GM13977 (cell line): ENCODE measurements at places on chromosomes 4 and X.

- DNase-seq = peak; percentile 58
These were observed at the start of gene TRPC3 for GRCh38 chr4:121951521-121952110. Gene TRPC3 (minus strand): TSS chr4:121952060. CDS start chr4:121951680, 380 bp downstream.

DNA sequence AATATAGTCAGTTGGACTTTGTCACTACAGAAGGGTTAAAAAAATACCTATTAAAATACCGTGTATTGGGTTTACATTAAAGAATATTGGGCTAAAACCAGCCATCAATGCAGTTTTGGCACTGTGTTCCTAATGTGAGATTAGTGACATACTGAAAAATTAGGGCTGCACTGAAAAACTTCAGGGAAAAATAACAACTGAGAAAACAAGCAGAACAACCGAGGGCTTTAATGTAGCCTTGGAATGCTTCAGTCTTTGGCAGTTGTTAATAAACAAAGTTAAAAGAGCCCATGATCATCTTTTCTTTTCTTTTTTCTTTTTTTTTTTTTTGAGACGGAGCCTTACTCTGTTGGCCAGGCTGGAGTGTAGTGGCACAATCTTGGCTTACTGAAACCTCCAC lies 12.4 kb downstream of the STAG2 start:
- no peak for DNase-seq

DNA sequence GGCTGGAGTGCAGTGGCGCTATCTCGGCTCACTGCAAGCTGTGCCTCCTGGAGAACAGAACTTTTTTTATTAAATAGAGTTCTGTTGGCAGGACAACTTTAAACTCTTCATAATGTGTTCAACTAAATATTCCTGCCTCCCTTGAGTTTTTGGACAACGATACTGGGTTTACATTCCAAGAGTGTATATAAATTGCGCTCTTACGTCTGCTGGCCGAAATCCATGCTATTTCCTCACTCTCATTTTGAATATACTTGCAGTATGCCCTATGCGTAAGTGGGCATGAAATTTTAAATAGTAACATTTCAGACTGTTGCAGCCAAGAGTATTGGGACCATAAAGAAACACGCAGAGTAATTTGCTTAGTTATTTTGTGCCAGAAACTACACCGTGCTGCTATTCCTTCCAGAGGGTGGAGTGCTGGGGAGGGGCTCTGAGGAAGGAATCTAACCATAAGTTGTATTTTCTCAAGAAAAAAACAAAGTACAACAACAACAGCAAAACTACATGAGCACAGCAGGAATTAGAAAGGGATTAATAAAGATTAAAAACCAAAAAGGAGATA lies 480.0 kb downstream of the NLGN4X start:
- DNase-seq = no peak

DNA sequence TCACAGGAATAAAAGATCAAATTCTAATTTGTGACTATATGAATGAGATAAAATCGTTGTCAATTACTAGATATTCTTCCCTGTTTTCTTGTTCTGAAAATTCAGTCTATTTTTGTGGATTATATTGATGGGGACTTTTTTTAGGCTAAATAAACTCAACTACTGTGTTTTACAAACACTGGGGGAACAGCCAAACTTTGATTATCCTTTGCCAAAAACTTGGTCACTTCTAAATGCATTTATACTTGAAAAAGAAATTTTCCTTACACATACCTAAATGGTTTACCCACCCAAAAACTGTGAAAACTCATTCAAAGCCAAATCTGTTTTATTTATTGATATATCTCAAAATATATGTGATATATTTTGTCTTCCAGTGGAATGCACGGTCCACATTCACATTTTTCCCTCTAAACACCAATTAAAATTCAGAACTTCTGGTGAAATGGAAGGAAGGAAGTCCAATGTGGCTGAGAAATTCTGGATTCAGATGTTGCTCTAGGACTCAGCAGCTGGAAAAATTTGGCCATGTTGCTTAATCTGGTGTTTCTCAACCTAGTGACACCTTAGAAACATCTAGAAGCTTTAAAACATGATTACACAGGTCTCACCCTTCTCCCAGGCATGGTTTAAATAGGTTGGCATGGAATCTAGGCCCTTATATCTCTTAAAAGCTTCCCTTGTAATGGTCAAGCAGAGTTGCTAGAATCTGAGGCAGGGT lies 28.6 kb upstream of the ARHGAP24 start:
- DNase-seq = no peak

GRCh38 chrX:30246769-30247489 lies at the start of gene MAGEB1:
Gene MAGEB1 (plus strand): TSS chrX:30247146. CDS start chrX:30250494, 3,348 bp downstream.
- no peak for DNase-seq

DNA sequence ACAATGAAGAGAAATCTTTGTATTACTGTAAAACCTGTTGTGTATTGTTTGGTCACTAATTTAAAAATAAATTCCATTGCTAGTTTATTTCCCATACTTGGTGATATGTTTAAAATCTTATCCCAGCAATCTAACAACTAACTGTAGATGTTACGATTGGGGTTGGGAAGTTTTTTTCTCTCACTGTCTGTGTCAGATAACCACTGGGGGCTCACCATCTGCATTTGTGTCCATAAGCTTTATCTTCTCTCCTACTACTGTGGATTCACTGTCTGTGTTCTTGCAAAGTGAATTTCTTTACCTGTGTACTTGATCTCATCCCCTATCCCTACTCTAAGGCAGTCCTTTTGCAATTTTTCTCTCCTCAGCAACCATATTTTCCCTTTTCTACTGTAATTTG lies 81.3 kb downstream of the STIM2 start:
- DNase-seq = no peak

DNA sequence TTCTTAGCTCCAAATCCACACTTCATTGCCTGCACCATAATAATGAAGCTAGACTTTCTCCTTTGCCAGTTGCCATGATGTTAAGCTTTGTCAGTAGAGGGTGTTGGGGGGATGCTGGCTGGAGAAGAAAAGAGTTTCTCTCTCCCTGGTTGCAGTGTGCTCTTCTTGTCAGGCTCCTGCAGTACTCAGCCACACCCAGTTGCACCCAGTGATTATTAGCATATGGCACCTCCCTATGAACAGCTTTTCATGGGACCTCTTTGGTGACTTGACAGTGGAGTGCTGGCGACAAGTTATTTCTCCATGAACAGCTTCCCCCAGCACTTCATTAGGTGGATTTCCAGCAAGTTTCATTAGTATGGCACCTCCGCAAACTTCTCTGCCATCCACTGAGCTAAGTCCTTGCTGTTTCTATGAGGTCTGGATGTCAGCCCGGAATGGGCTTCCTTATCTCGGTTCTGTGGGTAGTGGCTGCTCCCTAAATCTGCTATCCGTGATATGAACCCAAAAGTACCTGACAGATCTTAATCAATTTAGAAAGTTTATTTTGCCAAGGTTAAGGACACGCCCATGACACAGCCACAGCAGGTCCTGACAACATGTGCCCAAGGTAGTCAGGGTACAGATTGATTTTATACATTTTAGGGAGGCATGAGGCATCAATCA lies 18.8 kb upstream of the OTUD4 start:
- DNase-seq = no peak

DNA sequence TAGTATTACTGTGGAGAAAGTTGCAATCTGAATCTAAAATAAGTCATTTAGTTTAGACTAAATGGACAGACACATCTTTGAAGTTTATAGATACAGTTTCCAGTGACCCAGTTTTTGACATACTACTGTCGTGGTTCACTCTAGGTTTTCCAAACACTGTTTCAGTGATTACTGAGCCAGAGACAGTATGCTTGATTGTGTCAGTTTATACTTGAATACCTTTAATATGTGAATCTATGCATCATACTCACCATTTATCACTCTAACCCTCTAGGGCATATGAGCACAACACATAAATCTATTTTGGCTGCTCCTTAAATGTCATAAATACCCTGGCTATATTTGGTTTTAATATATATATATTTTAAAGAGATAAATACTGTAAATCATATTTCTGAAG lies 173.5 kb downstream of the GRID2 start:
- DNase-seq = no peak

- no peak for DNase-seq
These were observed 106.0 kb upstream of the GRXCR1 start for GRCh38 chr4:42786350-42787078.

DNA sequence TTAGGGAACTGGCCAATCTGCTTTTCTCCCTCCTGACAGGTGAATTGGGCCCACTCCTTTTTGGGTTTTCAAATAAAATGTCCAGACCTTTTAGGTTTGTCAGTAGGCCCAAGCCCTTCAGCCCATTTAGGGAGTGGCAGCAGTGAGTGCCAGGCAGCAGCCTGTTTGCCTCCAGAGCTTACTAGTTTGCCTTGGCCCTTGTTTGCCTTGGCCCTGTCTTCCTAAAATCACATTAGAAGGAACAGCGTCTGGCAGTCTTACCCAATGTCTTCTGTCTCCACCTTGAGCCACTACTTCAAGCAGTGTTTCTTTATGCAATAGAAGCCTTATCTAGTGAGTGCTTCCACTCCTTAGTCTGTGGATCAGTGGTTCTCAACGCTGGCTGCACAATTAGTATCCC lies 117.1 kb downstream of the TMEM164 start:
- DNase-seq = no peak

GRCh38 chr4:87657525-87657924 lies 7.4 kb downstream of the DMP1 start:
- no peak for DNase-seq

DNA sequence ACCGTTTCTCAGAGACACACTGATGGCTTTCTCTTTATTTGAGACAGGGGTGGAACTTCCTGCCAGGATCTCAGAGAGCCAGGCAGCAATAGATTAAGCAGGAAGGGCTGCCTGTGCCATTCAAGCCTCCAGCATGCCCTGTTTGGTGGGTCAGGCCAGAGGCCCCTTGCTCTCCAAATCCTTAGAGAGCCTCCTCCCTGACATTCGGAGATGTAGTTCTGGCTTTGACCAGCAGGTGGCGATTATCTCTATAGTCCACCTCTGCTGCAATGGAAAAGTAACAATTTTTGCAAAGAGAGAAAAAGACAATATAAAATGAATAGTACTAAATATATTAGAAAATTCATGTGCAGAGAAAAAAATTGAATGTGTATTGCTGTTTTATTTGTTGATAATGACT lies 93.9 kb downstream of the NXF2B start:
- DNase-seq = peak; percentile 31

GRCh38 chr4:70473679-70474078 lies 1.7 kb downstream of the MUC7 start:
- no peak for DNase-seq

GRCh38 chr4:48033825-48034413 lies 17.3 kb downstream of the NIPAL1 start:
- DNase-seq = no peak

DNA sequence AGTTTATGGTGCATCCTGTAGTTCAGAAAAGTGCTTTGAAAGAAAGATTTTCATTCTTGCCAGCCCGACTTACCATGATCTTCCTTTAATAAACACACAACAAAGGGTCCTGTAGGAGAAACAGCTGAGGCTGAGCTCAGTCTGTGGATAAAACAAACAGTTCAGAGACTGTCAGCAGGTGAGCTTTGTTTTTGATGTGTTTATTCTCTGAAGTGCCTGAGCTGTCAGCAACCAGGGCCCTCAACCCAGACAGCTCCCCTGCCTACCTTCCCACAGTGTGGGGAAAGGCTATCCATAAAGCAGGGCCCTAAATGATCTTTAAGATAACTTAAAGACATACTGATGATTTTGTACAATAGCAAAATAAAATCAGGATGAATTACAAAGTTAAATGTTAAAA lies 459.2 kb upstream of the GALNT7 start:
- no peak for DNase-seq

GRCh38 chrX:36266155-36266554 lies 346.6 kb downstream of the CFAP47 start:
- no peak for DNase-seq

DNA sequence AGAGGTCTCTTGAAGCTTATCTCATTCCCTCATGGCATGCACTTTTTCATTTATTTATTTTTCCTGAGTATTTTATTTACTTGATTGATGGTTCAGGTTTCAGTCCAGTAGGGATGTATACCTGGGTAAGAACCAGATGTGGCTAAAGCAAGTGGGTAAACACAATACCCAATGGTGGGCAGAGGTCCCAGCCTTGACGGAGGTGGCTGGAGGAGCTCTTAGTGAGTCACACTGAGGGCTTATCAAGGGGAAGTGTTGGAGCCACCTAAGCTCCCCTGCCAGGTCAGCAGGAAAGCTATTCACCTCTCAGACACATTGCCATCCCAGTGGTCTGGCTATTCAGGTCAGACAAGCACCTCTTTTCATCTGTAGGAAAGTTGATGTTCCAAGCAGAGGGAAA lies 236.2 kb upstream of the MAGEB16 start:
- DNase-seq = no peak

DNA sequence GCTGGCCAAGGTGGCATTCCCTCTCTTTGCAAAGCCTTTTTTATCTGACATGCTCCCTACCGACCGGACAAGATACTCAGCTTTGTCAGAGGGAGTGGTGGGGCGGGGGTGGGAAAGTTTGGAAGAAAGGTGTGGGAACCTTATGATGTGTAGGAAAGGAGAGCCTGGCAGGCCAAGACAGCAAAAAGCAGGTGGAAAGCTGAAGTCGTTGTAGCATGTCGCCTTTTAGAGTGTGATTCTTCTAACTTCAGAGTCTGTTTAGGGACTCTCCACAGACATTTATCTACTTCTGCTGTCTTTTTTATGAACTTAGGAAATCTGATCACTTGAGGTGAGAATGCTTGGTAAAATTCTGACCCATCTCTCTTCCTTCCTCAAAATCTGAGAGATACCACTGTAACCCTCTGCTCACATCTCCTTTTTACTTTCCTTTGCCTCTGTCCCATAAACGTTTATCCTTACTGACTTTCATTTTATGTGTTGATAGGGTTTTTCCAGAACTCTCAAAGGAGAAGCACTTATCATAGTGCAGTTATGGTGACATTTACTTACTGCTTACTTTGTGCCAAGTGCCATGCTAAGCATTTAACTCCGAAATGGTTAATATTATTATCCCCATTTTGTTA lies 8.2 kb upstream of the RUFY3 start:
- no peak for DNase-seq

DNA sequence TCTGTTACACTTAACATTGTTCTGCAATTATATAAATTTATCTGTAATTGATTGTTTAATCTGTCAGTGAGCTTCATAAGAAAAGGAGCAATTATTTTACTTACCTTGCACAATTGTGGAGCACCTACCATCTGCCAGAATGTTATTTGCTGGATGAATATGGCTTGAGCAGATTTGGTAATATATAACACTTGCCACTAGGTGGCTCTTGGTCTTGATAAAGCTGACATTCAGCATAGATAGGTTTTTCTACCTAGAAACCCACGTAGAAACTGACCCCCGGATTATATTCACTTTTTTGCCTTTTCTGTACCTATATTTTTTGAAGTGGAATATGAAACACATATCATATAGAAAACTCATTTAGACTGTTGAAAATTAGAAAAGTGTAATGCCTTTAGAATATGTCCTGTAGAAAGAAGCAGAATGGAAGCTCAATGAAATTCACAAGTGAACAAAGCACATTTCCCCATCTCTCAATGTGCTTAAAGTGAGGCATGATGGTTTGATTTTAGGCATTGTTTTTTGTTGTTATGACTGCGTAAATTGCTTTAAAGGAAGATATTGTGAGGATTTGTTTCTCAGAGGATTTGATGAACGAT lies 9.5 kb downstream of the RBPJ start:
- DNase-seq = no peak

- DNase-seq = no peak
These were observed 395.5 kb upstream of the SMIM31 start for GRCh38 chr4:164358400-164358799.

- DNase-seq = no peak
These were observed 319.6 kb upstream of the HS3ST1 start for GRCh38 chr4:11748164-11748872.

GRCh38 chrX:27519226-27519625 lies 56.1 kb upstream of the PPP4R3C start:
- no peak for DNase-seq
